ENCODE measurements at places on chromosomes 6 and 20.
A peak's percentile ranks its signal among the peaks of the same experiment; 100 is the strongest.

DNA sequence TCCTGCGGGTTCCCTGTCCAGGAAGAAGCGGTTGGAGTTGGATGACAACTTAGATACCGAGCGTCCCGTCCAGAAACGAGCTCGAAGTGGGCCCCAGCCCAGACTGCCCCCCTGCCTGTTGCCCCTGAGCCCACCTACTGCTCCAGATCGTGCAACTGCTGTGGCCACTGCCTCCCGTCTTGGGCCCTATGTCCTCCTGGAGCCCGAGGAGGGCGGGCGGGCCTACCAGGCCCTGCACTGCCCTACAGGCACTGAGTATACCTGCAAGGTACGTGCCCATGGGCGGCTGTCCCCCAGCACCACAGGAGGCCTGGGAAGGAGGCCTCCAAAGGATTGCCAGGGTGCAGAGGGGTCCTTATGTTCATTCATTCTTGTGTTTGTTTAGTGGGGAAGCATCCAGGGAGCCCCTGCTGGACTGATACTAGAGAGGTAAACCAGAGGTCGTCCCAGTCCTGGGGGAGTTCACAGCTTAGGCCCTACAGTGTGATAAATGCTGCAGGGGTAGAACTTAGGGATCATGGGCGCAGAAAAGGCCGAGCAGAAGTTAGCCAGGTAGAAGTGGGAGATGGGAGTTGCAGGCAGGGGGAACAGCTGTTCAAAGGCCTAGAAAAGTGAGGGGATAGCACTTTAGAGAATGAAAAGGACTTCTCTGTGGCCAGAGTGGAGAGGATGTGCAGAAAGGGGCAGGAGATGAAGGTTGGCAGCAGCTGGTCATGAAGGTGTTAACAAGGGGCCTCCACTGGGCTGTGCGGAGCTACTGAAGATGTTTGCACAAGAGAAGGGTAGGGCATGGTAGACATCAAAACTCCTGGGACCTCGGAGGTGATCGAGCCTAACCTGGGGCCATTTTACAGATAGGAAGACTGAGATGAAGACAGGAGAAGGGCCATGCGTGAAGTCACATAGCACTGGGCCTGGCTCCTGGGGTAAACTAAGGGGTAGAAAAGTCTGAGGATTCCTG, 7.8 kb downstream of the TRIB3 start:
- DNase-seq = no peak

GRCh38 chr6:130482645-130483390, 117.0 kb downstream of the TMEM200A start:
- DNase-seq = peak; percentile 82

- DNase-seq = no peak
Observed at GRCh38 chr6:11275598-11275997, 43.1 kb upstream of the NEDD9 start.

DNA sequence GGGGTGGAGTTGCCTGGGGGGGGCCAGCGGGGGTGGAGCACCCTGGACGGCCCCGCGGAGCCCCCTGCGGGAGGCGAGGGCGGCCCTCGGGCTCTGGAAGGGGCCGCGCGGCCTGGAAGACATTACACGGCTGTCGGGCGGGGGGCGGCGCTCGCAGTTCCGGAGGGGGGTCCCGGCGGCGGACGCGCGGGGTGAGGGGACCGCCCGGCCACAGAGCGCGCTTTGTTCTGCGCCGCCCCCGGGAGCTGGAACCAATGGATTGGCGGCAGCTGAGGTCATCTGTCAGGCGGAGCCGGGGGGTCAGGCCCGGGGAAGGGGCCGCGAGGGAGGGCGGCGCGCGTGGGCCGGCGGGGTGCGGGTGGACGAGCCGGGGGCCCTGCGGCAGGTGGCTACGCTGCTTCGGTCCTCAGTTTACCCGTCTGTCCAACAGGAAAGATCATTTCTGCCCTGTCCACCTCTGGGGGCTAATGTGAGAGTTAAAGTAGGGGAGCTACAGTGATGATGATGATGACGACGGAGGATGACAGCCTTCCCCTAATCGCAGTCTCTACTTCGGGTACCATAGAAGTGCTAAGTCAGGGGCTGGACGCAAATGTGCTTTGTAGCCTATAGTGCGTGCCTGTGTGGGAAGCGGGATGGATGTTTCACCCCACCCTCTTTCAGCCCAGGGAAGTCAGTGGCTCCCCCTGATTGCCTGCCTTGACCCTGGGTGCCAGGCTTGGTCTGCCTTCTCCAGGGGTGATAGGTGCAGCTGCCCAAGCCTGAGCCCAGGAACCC, 10.4 kb downstream of the SRXN1 start:
- no peak for DNase-seq

DNA sequence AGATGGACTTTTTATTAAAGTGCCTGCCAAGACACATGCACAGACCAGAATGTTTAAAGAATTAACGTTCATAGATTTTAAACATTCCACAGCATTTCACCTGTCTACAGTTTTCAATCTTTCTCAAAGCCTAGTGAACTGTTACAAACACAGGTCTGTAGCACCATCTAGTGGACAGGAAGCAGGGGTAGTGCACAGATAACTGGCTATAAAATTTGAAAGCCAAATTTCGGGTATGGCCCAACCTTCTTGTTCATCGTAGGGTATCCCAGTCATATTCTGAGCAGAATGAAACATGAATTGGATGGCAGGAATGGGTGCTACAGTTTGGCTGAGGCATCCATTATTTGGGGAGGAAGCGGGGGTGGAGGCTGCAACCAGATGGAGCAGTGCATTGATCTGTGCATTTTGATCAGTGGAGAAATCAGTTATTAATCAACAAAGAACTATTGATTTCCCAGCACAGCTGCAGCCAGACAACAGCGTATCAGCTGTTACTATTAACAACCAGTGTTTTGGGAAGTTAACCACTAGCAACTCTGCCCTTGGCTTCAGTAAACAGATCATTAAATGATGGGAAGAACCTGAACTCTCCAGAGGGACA, 56.1 kb upstream of the B3GAT2 start:
- DNase-seq = no peak

DNA sequence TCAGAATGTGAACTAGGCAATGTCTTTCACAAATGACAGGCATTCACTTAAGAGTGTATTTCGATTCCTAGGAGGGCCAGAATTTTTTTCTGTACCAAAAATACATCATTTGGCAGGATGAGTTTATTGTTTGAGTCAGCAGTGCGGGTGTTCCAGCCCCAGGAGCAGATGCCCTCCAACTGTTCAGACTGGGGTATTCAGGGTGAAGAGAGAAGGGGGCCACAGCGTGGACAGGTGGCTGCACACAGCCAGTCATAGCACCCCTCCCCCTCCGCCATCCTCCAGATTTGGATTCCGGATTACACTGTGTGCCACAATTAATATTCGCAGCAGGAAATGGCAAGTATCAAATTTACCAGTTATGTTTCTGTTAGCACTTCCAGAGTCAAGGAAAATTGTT, 38.6 kb downstream of the RIPOR2 start:
- no peak for DNase-seq

- DNase-seq = no peak
Observed at GRCh38 chr6:150324044-150324443, 44.8 kb upstream of the IYD start.

- peak; percentile 75 for DNase-seq
Observed at GRCh38 chr6:12592634-12593033, 123.9 kb upstream of the PHACTR1 start.

- no peak for DNase-seq
Observed at GRCh38 chr6:144197919-144198318, 47.6 kb downstream of the STX11 start.

DNA sequence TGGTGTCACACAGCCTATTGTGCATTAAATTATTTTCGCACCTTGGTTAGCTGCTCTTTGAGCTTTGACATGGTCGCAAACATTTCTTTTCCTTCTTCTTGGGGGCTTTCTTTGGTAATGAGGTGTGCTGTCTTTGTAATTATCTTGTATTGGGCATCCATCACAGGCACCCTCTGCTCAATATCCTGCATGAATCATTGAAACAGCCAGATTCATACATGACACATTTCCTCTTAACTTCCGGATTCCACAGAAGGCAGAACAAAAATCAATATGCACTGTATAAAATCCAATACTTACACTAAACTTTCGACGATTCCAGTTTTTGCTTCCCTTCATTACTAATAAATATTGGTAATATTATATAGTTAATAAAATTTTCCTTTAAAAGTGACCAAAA, 175.6 kb downstream of the SYNE1 start:
- no peak for DNase-seq

DNA sequence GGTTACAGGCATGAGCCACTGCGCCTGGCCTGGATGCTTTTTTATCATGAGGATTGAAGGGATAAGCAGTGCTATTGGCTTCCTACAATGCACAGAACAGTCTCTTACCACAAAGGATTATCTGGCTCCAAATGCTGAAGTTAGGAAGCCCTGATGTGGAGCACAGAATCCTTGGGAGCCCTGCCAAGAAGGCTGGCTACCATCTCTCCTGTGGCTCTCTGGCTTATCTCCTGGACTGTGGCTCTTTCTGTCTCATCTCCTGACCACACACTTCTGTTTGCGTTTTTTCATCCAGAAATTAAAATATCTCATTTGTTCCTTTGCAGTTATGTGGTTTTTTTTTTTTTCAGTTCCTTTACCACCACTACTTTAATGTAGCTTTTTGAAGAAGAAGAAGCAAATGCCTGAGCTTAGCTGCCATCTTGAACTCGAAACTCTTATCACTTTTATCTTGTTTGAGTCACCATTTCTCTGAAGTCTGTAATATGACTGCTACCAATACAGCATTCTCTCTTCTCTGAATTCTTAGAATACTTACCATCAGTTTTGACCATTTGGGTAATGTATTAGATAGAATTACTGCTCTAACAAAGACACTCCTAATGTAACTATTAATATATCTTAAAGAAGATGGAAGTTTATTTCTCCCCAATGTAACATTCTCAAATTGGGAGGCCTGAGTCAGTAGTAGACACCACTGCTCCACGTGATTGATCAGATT, 1044.7 kb downstream of the KIF16B start:
- DNase-seq = peak; percentile 69

- no peak for DNase-seq
Observed at GRCh38 chr6:45421709-45422502, 44.2 kb upstream of the SUPT3H start.

DNA sequence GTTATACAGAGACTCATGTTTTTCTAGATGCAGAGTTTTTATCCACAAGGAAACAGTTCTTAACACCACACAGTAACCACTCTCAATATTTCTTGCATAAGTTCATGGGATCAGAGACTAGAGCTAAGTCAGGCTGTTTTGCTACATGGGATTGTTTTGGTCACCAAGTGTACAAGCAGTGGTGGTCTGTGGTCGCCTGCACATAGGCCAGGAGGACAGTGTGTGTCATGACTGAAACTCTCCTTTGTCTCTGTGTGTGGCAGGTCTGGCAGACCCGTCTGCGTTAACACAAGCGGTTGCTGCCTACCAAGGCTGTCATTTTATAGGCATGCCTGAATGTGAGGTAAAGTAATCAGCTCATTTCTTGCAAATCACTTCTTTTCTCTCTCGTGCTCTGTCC, 18.9 kb downstream of the WRNIP1 start:
- no peak for DNase-seq

DNA sequence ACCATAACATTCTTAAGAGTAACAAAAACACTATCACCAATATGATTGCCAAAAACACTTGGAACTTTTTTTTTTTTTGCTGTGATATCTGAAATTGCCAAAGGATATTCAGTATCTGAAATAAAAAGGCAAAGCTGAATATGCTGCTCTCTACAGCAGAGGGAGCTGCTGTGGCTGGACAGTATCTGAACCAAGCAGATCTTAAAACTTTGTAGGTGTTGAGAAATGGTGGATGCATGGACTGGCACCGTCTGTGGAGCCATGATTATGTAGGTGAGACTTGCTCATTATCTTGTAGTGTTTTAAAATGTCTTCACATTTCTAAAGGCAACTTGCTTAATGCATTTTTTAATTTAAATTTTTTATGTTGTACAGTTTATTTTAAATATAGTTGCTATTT, 9.2 kb downstream of the PDCD2 start:
- no peak for DNase-seq

DNA sequence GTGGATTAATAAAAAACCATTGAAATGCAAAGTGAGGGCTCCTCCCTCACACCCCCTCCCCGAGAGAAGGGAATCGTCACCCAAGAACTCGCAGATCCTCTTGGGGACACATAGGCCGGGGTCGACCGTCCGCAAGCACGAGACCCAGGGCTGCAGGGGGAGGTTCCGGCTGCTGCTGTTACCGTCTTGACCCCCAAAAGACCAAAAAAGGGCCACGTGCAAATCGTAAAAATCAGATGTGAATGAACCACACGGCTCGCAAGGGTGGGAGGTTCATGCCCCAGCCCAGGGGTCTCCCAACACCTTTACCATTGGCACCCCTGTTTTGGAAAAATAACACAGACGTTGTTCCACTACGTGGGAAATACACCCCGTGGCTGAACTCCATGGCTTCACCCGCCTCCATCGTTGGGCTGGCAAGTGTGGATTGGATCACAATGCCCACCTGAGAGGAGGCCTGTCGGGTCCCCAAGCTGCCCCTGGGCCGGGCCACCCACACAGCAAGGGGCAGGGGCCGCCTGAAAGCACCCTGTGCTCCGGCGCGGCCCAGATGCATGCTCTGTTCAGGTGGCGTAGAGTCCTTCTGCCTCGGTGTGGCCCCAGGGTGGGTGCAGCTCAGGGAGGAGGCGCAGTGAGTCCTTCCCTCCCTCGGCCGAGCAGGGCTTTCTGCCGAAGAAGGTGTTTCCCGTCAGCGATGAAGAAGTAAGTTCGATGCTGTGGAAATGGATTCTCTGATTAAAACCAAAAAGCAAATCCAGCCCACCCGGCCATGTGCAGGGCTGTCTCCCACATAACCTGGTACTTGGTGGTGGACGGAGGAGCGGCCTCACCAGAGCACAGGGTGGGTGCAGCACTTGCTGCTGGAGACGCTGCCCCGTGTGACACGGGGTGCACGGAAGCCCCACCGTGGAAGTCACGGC, 85.0 kb downstream of the YTHDF1 start:
- DNase-seq = no peak

DNA sequence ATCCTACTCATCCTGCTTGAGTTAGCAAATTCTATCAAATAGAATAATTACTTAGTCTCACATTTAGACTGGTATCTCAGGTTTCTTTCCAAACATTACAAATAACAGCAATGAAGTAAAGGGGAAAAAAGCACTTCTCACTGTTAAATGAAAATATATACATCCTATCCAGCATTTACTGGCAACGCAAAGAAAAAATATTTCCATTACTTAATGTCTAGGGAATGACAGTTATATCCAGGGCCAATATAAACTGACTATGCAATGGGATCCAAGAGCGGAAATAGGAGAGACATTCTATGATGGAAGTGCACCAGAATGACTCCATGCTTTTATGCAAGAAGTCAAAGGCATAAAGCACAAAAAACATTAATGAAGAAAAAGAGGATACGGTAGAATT, 60.3 kb downstream of the ME1 start:
- DNase-seq = no peak

GRCh38 chr6:26197933-26198721, 110.9 kb downstream of the HFE start:
- DNase-seq = peak; percentile 26

DNA sequence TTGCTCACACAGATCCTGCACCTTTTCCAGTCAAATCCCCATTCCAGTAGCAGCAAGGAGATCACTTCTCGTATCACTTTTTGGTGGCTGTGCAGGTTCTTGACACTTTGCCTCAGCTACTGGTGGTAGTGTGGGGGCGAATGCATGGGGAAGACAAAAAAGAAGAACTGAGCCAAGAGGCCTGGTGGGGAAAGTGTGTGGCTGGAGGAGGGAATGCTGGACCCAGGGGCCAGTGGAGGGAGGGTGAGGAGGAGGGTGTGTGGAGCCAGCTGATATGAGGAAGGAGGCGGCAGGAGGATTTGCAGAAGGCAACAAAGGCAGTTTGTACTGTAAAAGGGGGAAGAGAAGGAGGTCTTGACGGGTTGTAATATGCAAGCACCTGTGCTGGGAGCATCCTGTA, 15.7 kb upstream of the HLA-C start:
- no peak for DNase-seq

GRCh38 chr20:9139106-9139833, 70.4 kb downstream of the PLCB4 start:
- no peak for DNase-seq

Measured in HS-27A (cell line).